ENCODE measurements at places on chromosomes 5 and 9.

GRCh38 chr9:93001031-93001430, 53.7 kb downstream of the FGD3 start:
- no peak for DNase-seq

DNA sequence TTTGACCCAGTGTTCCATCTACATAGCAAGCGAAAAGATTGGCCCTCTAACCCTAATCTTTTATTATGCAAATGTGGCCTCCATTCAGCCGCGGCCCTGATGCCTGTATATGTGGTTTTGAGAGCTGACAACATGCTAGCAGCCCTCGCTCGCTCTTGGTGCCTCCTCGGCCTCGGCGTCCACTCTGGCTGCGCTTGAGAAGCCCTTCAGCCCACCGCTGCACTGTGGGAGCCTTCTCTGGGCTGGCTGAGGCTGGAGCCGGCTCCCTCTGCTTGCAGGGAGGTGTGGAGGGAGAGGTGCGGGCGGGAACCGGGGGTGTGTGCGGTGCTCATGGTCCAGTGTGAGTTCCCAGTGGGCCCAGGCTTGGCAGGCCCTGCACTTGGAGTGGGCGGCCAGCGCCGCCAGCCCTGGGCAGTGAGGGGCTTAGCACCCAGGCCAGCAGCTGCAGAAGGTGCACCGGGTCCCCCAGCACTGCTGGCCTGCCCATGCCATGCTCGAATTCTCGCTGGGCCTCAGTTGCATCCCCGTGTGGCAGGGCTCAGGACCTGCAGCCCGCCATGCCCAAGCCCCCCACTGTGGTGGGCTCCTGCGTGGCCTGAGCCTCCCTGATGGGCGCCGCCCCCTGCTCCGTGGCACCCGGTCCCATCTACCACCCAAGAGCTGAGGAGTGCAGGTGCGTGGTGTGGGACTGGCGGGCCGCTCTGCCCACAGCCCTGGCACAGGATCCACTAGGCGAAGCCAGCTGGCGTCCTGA, 757.5 kb upstream of the CTNND2 start:
- DNase-seq: no peak

- DNase-seq: no peak
Observed at GRCh38 chr5:81632679-81633078, 118.2 kb downstream of the SSBP2 start.

DNA sequence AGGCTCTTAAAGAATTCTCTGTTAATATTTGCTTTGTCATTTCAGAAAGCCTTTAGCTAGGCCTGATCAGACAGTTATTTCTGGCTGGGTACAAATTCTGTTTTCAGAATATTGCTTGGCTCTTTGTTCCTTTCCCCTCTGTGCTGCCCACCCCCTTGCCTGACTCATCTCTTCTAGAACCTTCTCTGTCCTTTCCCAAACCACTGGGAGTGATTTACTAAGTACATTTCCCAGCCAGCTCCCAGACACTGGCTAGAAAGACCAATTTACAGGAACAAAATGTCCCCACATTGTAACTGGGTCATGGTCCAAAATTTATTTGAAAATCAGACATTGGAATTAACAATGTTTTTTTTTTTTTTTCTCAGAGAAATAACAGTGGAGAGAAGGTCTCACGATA, 133.1 kb upstream of the MAP1B start:
- no peak for DNase-seq

GRCh38 chr9:78557540-78557939, 260.6 kb downstream of the PSAT1 start:
- no peak for DNase-seq

DNA sequence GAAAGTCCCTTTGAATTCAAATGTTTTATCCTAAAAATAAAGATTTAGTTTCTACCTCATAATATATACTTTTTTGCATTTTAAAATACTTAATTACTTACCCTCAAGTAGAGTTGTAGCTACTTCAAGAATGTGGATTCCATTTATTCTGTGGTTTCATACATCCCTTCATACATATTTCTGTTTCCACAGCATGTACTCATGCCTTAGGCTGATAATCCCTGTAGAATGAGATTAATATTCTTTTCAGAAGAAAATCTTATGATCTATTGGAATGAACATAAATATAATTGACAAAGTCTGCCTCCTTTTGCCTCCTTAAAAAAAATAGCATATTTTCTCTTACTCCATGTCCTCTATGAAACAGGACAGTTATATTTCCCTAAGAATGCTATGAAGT, 465.7 kb downstream of the DTWD2 start:
- DNase-seq: no peak

DNA sequence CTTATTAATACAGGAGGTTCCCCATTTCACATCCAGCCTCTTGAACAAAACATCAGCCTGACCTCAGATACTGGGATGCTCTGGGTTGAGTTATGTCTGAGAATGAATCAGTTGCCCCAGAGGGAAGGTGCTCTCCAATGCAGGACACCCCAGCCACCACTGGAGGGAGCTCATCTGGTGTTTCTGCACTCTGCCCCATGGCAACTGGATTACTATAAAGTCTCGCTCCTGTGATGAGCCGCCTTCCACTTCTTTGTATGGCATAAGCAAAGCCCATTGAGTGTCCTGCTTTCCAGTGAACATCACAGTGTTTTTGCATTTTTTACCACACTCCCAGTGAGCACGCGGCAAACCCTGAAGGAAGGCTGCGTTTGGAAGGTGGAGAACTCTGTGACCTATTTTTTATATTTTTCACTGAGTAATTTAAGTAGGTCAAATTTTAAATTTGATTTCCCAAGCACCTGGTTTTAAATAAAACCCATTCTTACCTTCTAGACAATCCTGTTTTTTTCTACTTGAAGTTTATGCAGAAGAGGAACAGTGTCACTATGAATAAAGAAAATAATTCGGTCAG, 176.9 kb upstream of the WWC1 start:
- DNase-seq: peak; percentile 41

DNA sequence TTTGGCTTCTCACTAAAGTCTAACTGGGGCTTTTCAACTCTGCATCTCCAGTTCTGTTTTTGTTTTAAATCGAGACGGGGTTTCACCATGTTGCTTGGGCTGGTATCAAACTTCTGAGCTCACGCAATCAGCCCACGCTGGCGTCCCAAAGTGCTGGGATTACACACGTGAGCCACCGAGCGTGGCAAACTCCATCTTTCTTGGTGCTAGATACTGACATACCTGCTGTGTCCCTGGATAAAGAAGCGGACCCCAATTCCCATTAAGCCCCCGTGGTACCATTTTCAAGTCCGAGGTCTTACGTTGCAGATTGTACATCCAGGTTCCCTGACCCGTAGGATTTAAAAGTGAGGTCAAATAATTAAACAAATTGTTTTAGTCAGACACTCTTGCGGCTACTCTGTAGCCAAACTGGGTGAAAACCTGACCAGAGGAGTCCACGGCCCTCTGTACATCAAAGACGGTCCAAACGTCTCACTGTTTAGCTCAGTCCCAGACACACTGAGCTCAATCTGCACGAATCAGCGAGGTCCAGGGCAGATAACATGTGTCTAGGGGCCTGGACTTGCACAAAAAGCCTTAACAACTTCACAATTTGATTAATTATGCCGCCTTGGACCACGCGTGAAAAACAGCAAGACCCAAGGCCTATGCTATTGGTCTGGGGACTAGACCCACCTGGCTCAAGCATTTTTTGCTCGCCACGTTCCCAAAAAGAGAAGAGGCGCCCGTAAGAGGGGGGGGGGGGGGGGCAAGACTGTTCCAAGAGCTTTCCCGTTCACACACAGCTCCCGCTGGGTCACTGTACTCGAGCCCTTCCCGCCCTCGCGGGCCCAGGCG, 727 bp upstream of the DNAJA1 start:
- DNase-seq: no peak

- no peak for DNase-seq
Observed at GRCh38 chr9:129282272-129282671, 104.2 kb upstream of the IER5L start.

DNA sequence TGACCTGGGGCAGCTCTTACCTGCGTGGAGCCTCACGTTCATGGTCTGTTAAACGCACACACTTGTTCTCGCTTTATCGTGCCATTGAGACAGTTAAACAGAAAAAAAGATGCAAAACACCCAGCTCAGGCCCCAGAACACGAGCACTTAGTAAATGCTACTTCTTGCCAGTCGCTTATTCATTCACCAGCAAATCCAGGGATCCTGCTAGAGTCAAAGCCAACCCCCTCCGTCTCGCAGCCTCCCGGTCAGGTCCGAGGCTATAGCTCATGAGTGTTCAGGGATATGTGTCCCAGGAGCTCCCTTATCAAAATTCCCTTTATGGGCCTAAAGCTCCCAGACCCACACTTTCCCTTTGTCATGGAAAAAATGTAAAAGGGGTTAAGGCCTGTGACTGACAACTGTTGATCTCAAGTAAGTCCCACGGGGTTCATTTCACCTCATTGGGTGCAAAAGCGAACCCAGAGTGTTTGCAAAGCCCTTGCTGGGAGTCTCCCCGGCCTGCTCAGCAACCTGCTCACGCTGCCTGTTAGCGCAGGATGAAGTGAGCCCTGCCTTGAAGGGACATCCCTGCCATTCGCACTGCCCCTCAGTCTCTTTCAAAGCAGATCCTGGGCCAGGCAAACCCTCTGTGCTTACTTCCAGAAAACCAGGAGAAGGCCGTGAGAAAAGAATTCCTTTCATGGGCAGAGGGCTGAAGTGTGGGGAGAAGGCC, 40.7 kb downstream of the HRH2 start:
- no peak for DNase-seq

- peak; percentile 47 for DNase-seq
Observed at GRCh38 chr5:151085517-151086041, 4.7 kb upstream of the TNIP1 start.

GRCh38 chr9:93466416-93467061, 13.2 kb upstream of the FAM120AOS start:
- DNase-seq: no peak

- peak; percentile 100 for DNase-seq
Observed at GRCh38 chr9:128276008-128276573, at the start of gene SWI5. Gene SWI5, plus strand, starts transcription at chr9:128276276.

DNA sequence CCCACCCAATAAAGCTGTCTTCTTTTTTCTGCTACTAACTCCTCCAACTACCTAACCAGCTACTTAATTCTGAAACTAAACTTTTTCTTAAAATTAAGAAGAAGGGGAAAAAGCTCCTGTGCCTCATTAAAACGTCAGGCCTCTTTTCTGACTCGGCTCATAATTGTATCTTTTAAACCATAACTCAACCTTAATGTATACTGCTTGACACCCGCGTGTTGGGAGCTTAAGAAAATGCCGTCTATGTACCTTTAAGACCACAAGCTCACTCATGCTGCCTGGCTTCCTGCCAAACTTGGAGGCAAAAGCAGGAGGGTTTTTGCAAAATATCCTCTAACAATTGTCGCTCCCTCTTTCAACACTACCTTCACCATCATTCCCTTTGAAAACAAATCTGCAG, 5.0 kb downstream of the EBF1 start:
- peak; percentile 68 for DNase-seq

DNA sequence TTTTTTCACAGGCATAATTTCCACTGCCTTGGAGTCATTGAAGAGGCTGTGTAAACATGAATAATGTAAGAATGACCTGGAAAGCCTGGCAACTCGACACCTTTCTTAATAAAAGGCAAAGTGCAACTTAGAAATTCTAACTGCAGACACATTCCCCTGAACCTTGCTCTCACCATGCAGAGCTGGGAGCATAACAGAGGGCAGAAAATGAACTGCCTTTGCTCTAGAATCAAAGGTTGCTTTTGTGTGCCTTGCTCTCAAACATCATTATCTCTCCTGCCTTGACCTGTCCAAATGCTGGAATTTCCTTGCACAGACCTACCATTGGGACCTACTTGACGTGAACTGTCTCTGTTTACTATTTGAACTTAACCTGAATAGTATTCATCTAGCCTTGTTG, 462.0 kb upstream of the ZNF462 start:
- DNase-seq: no peak

- DNase-seq: no peak
Observed at GRCh38 chr9:111897601-111898137, 1.1 kb downstream of the UGCG start.

GRCh38 chr9:93861736-93862358, 93.3 kb downstream of the BARX1 start:
- DNase-seq: no peak

GRCh38 chr5:110625376-110625999, 101.0 kb downstream of the TMEM232 start:
- no peak for DNase-seq

DNA sequence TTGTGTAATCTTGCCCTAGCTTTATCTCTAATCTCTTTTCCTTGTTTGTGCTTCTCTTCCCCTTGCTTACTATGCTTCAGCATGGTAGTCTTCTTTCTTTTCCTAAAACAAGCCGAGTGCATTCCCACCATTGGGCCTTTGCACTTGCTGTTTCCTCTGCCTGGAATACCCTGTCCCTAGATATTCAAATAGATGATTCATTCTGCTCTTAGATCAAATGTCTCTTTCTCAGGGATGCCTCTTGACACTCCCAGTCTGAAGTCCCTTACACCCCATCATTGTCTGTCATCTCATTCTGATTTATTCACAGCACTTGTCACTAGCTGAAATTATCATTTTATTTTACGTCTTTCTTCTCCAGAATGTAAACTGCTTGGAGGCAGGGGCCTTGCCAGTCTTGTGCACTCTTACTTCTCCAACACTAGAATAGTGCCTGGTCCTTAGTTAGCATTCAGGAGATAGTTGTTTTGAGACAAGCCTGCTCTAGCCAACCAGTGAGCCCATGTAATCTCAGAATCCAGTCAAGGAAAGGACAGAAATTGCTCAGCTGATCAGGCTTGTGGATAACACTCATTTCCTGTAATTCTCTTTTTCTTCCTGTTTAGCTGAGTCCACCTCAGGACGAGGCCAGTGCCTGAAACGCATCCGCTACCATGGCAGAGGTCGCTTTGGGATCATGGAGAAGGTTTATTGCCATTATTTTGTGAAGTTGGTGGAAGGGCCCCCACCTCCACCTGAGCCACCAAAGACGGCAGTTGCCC, 25.4 kb downstream of the MRPL22 start:
- no peak for DNase-seq

DNA sequence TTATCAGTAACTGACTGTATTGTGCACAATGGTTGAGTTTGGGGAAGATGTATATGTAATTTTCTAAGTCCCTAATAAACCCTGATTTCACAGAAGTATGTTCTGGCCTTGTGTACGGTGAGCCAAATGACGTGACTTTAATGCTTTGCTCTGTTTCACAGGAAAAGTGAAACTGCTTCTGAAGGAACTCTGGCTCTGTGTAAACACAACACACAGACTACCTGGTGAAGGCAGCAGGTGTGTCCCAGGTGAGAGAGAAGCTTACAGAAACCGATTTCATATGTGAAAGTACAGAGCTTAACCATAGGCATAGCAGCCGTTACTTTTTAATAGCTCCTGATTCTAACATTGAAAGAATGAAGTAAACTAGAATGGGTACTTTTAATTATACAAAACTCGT, 31.9 kb downstream of the ICE1 start:
- DNase-seq: no peak

- DNase-seq: no peak
Observed at GRCh38 chr9:126248680-126249079, 77.9 kb upstream of the MVB12B start.

- DNase-seq: no peak
Observed at GRCh38 chr9:86077276-86077675, 22.1 kb downstream of the GOLM1 start.

- DNase-seq: peak; percentile 14
Observed at GRCh38 chr5:143605403-143606005, 202.0 kb upstream of the NR3C1 start.
